Muscle of leg (tissue), 16 donors: ENCODE measurements at places on chromosomes 16 and 17. TPM values are rescaled to one million over a fixed set of nuclear protein-coding genes. Genes with fewer than 3 reads are reported as not detected.

The KRTAP4-3 gene
- not detected for polyA plus RNA-seq

The YPEL2 gene
- 13.8 TPM for polyA plus RNA-seq

The CASKIN2 gene
- 25.3 TPM for polyA plus RNA-seq

The KRT24 gene
- polyA plus RNA-seq: not detected

The CHST6 gene
- 1.6 TPM for polyA plus RNA-seq
